ENCODE measurements at places on chromosomes 7 and 10.

DNA sequence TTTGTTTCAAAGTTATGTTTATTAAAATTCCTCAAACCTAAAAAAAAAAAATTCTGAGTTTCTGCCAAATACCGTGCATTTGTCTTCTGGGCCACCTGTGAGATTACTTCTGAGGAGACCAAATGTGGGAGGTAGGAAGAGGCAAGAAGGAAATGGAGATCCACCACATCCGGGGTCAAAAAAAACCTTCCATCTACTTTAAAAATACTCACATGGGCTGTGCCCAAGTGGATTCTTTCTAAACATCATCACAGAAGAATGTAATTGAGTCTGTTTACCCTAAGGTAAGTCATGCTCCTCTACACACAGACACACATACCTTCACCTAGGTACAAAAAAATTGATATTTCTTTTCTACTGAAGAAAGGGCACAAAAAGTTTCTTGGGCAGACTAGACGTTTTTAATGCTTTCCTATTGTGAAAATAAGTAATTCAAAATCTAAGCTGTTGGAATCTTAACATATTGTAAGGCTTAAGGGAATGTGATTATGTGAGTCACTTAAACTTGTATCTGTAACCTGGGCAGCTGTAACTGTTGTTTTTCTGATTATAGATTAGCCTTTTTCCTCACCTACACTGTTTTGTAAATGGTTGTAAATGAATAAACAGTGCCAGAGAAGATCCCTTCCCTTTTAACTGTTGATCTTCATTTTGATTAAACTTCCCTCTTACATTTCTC is 19.1 kb upstream of the SPOCK2 start:
- DNase-seq = no peak

DNA sequence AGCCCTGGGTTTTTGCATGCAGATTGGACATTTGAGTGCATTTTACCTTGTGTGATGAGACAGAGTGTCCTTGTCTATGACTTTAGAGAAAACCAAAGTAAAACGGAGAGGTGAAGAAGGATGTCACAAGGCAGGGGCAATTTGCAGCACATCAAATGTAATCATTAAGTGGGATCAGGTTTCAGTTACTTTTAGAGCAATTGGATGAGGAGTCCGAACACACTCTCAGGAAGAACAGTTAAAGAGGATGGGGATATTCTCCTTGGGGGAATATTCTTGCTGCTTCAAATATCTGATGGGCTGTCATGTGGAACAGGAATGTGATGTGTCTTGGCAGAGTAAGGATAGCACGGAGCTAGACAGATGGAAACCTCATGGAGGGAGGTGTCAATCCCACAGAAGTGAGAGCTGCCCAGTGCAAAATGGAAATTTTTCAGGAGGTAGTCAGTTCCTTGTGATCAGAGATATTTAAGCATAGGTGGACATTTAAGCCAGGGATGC is 757 bp downstream of the RAB19 start:
- DNase-seq = no peak

- no peak for DNase-seq
These were observed 70.5 kb downstream of the ZNF503 start for GRCh38 chr10:75331081-75331480.

DNA sequence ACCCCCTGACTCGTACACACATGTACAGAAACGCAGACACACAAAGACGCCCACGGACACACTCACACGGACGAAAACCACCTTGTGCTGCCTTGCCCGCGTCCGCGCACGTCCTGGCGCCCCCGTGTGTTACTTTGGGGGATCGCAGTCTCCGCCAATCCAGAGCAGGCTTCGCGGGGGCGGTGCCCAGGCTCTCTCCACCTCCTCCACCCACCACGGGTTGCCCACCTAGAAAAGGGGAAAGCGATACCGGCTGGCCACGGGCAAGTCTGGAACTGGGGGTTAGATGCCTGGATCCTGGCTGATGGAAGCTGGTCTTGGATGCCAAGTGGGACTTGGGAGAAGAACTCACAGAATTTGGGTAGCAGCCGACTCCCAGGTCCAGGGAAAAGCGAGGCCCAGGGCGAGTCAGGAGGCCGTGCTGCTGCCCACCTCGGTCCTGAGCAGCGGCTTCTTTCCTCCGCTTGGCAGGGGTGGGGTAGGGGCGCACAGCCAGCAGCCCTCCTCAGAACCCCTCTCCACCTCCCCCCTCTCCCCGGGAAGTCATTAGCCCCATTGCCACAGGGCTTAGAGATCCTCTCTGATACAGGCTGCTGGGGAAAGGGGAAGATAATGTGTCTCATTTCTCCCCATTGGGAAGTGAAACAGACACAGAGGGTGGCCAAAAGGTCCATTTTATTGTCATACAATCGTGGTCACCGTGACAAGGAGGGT is 4.6 kb upstream of the VGF start:
- DNase-seq = peak; percentile 94

DNA sequence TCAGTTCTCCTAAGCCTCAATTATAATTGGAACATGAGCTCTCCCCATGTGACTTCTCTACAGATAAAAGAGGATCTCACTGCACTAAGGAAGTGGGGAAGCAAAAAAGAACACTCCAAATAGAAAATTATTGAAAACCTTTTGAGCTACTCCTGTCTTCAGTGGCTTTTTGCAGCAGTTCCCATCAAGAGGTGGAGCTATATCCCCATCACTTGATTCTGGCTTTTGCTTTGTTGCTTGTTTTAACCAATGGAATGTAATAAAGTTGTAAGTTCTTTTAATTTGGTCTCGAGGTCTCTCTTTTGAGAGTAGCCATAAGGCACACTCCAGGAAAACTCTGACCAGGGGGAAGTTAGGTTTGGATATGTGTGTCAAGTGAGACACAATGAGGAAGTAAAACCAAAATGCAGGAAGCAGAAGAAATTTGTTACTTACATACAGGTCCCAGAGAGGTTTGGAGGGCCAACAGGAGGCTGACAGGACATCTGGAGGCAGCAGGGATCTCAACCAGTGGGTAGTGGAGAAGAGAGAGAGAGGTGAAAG is 569.4 kb downstream of the HTR7 start:
- DNase-seq = no peak

DNA sequence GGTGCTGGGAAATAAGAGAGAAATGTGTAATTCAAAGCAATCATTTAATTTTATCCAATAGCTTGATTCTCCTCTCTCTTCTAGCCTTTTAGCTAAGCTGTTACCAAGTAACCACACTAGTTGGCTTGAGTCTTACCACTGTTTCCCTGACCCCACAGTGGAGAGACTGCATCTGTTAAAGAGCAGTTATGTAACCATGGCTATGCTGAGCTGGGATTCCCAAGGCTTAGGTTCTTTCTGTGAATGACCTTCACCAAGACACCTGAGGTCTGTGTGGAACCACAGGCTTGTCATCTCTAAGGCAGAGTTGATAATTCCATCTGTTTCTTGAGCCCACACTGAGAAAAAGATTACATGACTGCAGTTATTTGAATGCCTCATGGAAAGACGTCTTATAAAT is 47.7 kb upstream of the ATRNL1 start:
- DNase-seq = no peak

Measured in stimulated activated effector memory CD8-positive, alpha-beta T cell treated with anti-CD3 and anti-CD28 coated beads, Interleukin-12 subunit alpha, Interleukin-12 subunit beta, amount 100 ng/mL, for 72 hours (primary cell).